Naive thymus-derived CD4-positive, alpha-beta T cell (primary cell): ENCODE measurements at places on chromosomes 4 and X. TPM values are rescaled to one million over a fixed set of nuclear protein-coding genes. Genes with fewer than 3 reads are reported as not detected.

DNA sequence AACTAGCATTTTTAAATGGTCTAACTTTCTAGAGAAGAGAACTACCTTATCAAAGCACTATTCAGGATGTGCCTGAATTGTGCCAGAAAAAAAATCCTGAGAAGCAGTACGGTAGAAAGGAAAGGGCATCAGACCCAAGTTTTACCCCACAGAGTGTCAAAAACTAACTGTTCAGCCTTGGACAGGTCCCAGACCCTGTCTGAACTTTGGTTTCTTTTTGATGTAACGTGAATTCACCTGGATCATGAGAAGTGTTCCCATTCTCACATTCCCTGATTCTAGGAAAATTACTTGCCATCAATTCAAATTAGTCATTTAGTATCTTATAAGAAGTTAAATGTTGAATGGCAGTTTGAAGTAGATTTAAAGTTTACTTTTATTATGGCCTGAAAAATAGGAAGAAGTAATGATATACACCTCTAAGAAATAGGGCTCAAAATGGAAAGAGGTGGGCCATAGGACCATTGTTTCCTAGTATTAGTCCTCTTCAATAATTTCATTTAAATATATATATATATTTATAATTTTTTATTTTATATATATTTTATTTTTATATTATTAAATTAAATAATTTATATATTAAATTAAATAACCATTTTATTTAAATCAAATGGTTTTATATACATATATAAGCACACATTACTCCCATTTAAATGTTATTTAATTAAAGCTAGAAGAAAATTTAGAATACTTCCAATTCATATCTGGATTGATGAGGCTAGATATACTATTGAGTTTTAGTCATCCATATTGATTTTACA, 181.9 kb upstream of the PPARGC1A start:
- DNase-seq = no peak
- H3K4me1 ChIP-seq = no peaks in the 10 kb centered on the region
- no peaks in the 10 kb centered on the region for H3K27me3 ChIP-seq
- H3K27ac ChIP-seq = no peak overlapping the region

- no peaks in the 10 kb centered on the region for H3K36me3 ChIP-seq
- H3K27me3 ChIP-seq = no peaks in the 10 kb centered on the region
- no peak overlapping the region for H3K4me3 ChIP-seq
- no peak overlapping the region for H3K27ac ChIP-seq
- DNase-seq = no peak
- H3K4me1 ChIP-seq = no peaks in the 10 kb centered on the region
Observed at GRCh38 chr4:54540931-54541330, 116.8 kb upstream of the KIT start.

- no peak for DNase-seq
- H3K27me3 ChIP-seq = no peaks in the 10 kb centered on the region
- no peaks in the 10 kb centered on the region for H3K4me1 ChIP-seq
- no peak overlapping the region for H3K4me3 ChIP-seq
- no peaks in the 10 kb centered on the region for H3K36me3 ChIP-seq
- no peak overlapping the region for H3K27ac ChIP-seq
Observed at GRCh38 chr4:145041378-145041777, 56.6 kb downstream of the ANAPC10 start.

DNA sequence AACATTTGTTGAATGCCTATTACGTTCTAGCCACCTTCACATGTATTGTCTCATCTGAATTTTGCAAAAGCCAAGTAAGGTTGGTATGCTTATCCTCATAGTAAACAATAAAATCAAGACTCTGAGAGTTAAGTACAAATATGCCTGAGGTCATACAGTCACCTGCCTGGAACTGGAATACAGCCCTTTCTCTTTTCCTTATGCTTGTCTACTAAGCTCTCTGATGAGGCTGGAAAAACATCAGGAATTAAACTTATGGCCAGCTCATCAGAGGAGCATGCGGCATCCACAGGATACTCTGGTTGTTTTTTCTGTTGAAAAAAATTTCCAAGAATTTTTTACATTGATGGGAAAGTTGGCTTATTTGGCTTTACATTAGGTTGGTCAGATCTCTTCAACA, 35.5 kb downstream of the NCAPG start:
- no peaks in the 10 kb centered on the region for H3K27me3 ChIP-seq
- H3K4me1 ChIP-seq = no peaks in the 10 kb centered on the region
- no peak overlapping the region for H3K4me3 ChIP-seq
- no peaks in the 10 kb centered on the region for H3K36me3 ChIP-seq
- H3K27ac ChIP-seq = no peak overlapping the region
- DNase-seq = no peak

- DNase-seq = no peak
- H3K4me3 ChIP-seq = no peak overlapping the region
- H3K36me3 ChIP-seq = no peaks in the 10 kb centered on the region
Observed at GRCh38 chr4:187903106-187903505, 92.5 kb upstream of the ZFP42 start.

DNA sequence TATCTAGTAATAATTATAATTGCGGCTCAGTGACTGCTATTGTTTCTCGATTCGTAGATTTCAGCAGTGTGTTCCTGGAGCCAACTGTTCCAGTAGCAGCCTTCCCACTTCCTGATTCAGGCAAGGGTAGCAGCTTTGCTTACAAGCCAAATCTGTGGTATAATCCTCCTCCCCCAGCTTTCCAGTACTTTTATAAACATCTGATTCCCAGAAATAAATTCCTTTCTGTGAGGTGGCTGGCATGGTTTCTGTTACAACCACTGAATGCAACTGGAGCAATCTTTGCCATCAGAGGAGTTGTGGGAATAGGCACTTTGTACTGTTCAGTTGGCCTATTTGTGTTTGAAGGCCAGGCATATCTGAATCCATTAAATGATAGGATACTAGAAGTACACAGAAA, 80.0 kb downstream of the GLRA3 start:
- H3K4me3 ChIP-seq = no peak overlapping the region
- no peak for DNase-seq
- no peaks in the 10 kb centered on the region for H3K27me3 ChIP-seq
- H3K27ac ChIP-seq = no peak overlapping the region
- no peaks in the 10 kb centered on the region for H3K36me3 ChIP-seq
- no peaks in the 10 kb centered on the region for H3K4me1 ChIP-seq

DNA sequence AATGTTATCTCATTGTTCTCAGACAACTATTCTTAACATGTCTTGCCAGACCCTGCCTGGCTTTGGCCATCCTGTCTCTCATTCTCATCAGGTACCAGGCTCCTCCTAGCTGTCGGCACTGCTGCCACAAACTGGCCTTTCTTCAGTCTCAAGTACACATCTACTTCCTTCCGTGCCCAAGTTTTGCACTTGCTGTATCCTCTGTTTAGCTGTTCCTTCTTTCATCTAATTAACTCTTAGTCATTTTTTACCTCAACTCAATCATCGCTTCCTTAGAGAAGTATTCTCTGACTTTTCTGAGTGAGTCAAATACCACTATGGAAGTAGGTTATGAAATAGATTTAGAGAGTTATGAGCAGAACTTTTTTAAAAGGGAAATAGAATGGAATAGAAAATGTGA, 19.7 kb downstream of the CXCL3 start:
- no peaks in the 10 kb centered on the region for H3K4me1 ChIP-seq
- no peak overlapping the region for H3K27ac ChIP-seq
- H3K36me3 ChIP-seq = no peaks in the 10 kb centered on the region
- no peaks in the 10 kb centered on the region for H3K27me3 ChIP-seq

- no peaks in the 10 kb centered on the region for H3K36me3 ChIP-seq
- H3K27me3 ChIP-seq = no peaks in the 10 kb centered on the region
- H3K27ac ChIP-seq = no peak overlapping the region
- no peak overlapping the region for H3K4me3 ChIP-seq
- no peak for DNase-seq
- H3K4me1 ChIP-seq = no peaks in the 10 kb centered on the region
Observed at GRCh38 chrX:254630-255215, 26.5 kb upstream of the PLCXD1 start.

GRCh38 chrX:73127700-73128241, 48.5 kb upstream of the PABPC1L2A start:
- H3K36me3 ChIP-seq = no peaks in the 10 kb centered on the region
- H3K27me3 ChIP-seq = no peaks in the 10 kb centered on the region
- no peak for DNase-seq
- H3K4me3 ChIP-seq = no peak overlapping the region
- H3K27ac ChIP-seq = no peak overlapping the region
- no peaks in the 10 kb centered on the region for H3K4me1 ChIP-seq

DNA sequence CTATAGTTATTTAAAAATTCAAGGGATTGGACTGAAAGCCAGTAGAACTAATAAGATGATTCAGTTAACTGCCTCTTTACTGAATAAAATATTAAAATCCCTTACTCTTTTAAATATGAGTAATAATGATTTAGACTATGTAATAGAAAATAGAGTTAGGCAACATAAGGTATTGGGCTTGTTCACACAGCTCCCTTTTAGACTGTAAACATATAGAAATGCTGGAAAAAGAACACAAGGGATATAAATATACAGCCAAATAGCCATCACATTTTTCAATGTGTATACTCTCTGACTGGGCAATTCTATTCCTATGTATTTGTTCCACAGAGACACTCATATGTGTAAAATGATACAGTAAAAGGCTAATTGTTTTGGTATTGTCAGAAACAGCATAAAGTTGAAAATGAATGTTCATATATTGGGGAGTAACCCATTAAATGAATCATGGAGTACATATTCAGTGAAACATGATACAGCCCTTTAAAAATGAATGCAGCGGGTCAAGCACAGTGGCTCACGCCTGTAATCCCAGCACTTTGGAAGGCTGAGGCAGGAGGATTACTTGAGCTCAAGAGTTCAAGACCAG, 129.8 kb downstream of the TBC1D19 start:
- no peak overlapping the region for H3K4me3 ChIP-seq
- no peaks in the 10 kb centered on the region for H3K4me1 ChIP-seq
- no peaks in the 10 kb centered on the region for H3K27me3 ChIP-seq
- no peaks in the 10 kb centered on the region for H3K36me3 ChIP-seq

GRCh38 chr4:16243285-16243684, 17.0 kb upstream of the TAPT1 start:
- H3K27ac ChIP-seq = no peak overlapping the region
- H3K4me1 ChIP-seq = no peaks in the 10 kb centered on the region
- H3K36me3 ChIP-seq = no peaks in the 10 kb centered on the region
- H3K27me3 ChIP-seq = no peaks in the 10 kb centered on the region
- H3K4me3 ChIP-seq = no peak overlapping the region

GRCh38 chr4:106238820-106239420, 77.1 kb downstream of the TBCK start:
- DNase-seq = no peak
- H3K4me1 ChIP-seq = no peaks in the 10 kb centered on the region
- H3K27ac ChIP-seq = no peak overlapping the region
- H3K36me3 ChIP-seq = no peaks in the 10 kb centered on the region

- no peak overlapping the region for H3K4me3 ChIP-seq
- H3K4me1 ChIP-seq = peaks cover 8% of the 10 kb centered on the region
- no peak for DNase-seq
- H3K36me3 ChIP-seq = no peaks in the 10 kb centered on the region
- no peaks in the 10 kb centered on the region for H3K27me3 ChIP-seq
Observed at GRCh38 chrX:13153796-13154195, 109.4 kb upstream of the FAM9C start.

- H3K4me1 ChIP-seq = peaks cover 5% of the 10 kb centered on the region
- peaks cover 20% of the 10 kb centered on the region for H3K36me3 ChIP-seq
- H3K27ac ChIP-seq = no peak overlapping the region
- H3K27me3 ChIP-seq = no peaks in the 10 kb centered on the region
- DNase-seq = no peak
Observed at GRCh38 chr4:184763150-184763780, 29.4 kb upstream of the CENPU start.

DNA sequence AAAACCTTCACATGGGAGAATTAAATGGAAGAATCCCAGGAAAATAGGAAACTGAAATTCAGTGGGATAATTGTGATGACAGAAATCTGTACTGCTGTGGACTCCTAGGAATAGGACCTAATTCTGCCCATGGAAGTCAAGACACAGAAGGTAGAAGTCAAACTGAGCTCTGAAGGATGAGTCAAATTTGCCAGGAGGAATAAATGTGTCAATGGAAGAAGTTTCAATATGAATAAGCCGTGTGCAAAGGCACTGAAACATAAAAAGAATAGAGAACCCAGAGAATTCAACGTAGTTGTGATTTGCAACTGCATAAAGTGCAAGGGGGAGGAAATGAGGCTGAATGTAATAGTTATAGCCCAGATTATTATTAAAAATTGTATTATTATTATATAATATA, 11.6 kb downstream of the ENAM start:
- H3K4me1 ChIP-seq = no peaks in the 10 kb centered on the region
- H3K27me3 ChIP-seq = no peaks in the 10 kb centered on the region
- H3K36me3 ChIP-seq = no peaks in the 10 kb centered on the region
- no peak for DNase-seq

GRCh38 chr4:80069108-80069836, 3.8 kb downstream of the ANTXR2 start:
- peak overlapping the region; percentile 14 for H3K27ac ChIP-seq
- H3K4me1 ChIP-seq = peaks cover 28% of the 10 kb centered on the region
- no peak overlapping the region for H3K4me3 ChIP-seq

DNA sequence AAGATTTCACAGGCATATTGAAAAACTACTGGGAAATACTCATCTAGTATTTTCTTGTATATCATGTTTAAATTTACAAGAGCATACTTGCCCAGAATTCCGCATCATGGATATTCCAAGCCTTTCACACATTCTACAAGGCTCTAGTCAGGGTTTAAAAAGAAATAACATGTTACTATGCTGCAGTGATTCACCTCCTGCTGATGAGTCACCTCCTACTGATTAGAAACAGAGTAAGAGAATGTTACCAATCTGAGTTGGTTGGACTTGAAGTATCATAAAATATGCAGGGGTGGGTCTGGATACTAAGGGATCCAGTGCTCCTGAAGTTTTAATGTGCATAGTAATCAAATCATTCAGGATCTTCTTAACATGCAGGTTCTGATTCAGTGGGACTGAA, 192.0 kb upstream of the ANK2 start:
- H3K4me1 ChIP-seq = no peaks in the 10 kb centered on the region
- H3K4me3 ChIP-seq = no peak overlapping the region
- no peaks in the 10 kb centered on the region for H3K36me3 ChIP-seq
- no peak overlapping the region for H3K27ac ChIP-seq
- no peak for DNase-seq

GRCh38 chr4:82577451-82577850, 15.7 kb upstream of the TMEM150C start:
- no peaks in the 10 kb centered on the region for H3K36me3 ChIP-seq
- H3K27me3 ChIP-seq = no peaks in the 10 kb centered on the region
- H3K4me3 ChIP-seq = no peak overlapping the region
- H3K4me1 ChIP-seq = no peaks in the 10 kb centered on the region
- H3K27ac ChIP-seq = no peak overlapping the region

- H3K36me3 ChIP-seq = no peaks in the 10 kb centered on the region
- no peaks in the 10 kb centered on the region for H3K4me1 ChIP-seq
- no peak overlapping the region for H3K27ac ChIP-seq
- DNase-seq = no peak
- no peaks in the 10 kb centered on the region for H3K27me3 ChIP-seq
Observed at GRCh38 chr4:139227729-139228404, 50.8 kb upstream of the ELF2 start.

ASB12 gene
- not detected for total RNA-seq

XPNPEP2 gene
- not detected for total RNA-seq

SSX4B gene
- total RNA-seq = not detected in 2 replicates

GAGE12J gene
- not detected in 2 replicates for total RNA-seq

GNRHR gene
- not detected for total RNA-seq

BRS3 gene
- total RNA-seq = not detected

CCDC120 gene
- total RNA-seq = 15.1 TPM

NDNF gene
- not detected in 2 replicates for total RNA-seq

AFM gene
- total RNA-seq = not detected

GSX2 gene
- not detected for total RNA-seq
